ENCODE measurements at places on chromosomes 4 and X.

DNA sequence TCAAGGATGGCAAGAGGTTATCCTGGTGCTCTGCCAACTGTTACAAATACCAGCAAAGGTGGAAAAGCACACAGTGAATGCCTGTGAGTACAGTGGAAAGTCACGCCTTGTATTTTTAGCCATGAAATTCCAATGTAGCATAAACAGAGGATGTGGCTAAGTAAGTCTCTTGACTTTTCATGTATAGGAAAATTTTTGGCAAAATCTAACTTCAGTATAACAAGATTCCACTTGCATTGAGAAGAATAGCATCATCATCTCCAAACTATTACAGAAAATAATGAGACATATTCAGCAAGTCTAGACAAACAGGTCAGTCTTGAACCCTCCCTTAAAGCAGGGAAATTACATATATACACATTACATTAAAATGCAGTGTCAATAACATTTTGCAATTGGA, 7.9 kb downstream of the SLC10A6 start:
- no peaks in the 10 kb centered on the region for H3K36me3 ChIP-seq
- H3K4me1 ChIP-seq, result no peaks in the 10 kb centered on the region
- no peak for DNase-seq
- H3K27ac ChIP-seq, result no peak overlapping the region

DNA sequence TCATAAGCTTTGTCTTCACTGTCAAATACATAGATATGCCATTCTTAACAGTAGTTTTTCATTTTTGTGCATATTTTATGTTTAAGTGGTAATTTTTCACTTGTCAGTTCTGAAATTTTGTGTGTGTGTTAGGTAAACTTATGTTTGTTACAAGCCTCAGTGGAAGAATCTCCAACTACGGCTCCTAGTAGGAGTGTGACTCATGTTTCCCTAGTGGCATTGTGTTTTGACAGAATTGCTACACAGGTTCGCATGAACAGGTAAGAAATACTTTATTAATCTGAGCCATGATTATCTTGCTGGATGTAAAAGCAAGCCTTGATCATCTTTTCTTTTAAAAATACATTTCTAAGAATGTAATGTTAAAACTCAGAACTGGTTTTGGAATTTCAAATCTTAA, 94.4 kb downstream of the BLTP1 start:
- H3K36me3 ChIP-seq, result peaks cover 7% of the 10 kb centered on the region
- H3K4me1 ChIP-seq, result no peaks in the 10 kb centered on the region
- no peak for DNase-seq
- no peak overlapping the region for H3K4me3 ChIP-seq

GRCh38 chr4:56730097-56730496, 49.0 kb upstream of the HOPX start:
- peaks cover 13% of the 10 kb centered on the region for H3K27me3 ChIP-seq
- H3K36me3 ChIP-seq, result no peaks in the 10 kb centered on the region
- no peak overlapping the region for H3K27ac ChIP-seq
- peaks cover 4% of the 10 kb centered on the region for H3K4me1 ChIP-seq
- H3K4me3 ChIP-seq, result no peak overlapping the region

DNA sequence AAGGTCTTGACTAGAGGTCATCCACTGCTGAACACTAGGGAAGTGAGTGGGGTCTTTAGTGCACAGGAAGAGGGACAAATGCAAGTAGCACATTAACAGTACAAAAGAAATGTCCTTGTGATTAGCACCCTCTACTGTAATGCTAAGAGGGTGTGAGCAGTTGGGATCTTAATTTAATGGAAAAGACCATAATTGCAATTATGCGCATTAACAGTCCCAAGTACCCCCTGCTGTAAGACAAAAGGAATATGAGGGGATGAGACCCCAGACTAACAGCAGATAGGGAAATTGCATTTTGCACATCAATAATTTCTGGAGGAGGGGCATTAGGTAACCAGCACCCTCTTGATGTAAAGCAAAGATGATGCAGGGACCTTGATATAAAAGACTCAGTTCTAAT, 285.0 kb downstream of the CHIC1 start:
- no peaks in the 10 kb centered on the region for H3K27me3 ChIP-seq
- H3K36me3 ChIP-seq, result no peaks in the 10 kb centered on the region
- H3K4me3 ChIP-seq, result no peak overlapping the region

- DNase-seq, result peak; percentile 31
- H3K27me3 ChIP-seq, result no peaks in the 10 kb centered on the region
- H3K4me3 ChIP-seq, result no peak overlapping the region
- peaks cover 5% of the 10 kb centered on the region for H3K4me1 ChIP-seq
- H3K27ac ChIP-seq, result no peak overlapping the region
- no peaks in the 10 kb centered on the region for H3K36me3 ChIP-seq
Observed at GRCh38 chr4:105140684-105141490, 5.8 kb upstream of the TET2 start.

DNA sequence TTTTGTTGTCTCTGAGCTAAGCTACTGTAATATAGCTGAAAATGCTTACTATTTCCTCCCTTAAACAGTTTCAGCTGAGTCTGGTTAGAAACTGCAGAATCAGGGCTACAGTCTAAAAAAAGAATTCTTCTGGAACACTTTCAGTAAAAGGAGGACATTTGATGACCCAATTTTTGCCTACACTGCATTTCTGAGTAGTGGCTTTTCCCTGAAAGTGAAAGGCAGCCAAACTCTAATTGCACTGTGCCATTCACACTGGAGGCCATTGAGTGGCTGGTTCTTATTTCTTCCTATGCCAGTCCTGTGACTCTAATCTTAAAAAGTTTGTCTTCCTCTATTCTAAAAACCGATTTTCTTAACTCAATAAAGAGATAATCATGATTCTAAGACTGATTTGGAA, 526.0 kb downstream of the CFAP47 start:
- no peaks in the 10 kb centered on the region for H3K36me3 ChIP-seq
- H3K27ac ChIP-seq, result no peak overlapping the region
- no peak overlapping the region for H3K4me3 ChIP-seq
- no peaks in the 10 kb centered on the region for H3K4me1 ChIP-seq
- H3K27me3 ChIP-seq, result no peaks in the 10 kb centered on the region
- DNase-seq, result no peak

DNA sequence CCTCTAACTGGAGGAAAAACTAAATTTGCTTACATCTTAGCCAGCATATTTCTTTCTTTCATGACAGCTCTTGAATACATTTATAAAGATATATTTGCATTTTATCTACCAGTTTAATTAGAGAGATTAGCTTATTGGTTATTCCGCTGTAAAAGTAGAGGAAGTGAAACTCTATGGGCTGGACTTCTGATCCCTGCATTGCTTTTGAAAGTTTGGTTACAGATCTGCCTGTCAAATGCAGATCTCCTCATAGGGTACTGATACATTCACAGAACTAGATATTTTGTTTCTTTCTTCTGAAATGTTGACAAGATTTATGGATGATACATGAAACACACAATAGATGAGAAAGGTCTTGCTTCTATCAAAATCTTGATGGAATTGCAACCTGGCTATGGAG, 581.4 kb upstream of the AADAT start:
- no peaks in the 10 kb centered on the region for H3K4me1 ChIP-seq
- no peak for DNase-seq
- H3K27me3 ChIP-seq, result no peaks in the 10 kb centered on the region
- H3K4me3 ChIP-seq, result no peak overlapping the region
- no peaks in the 10 kb centered on the region for H3K36me3 ChIP-seq

DNA sequence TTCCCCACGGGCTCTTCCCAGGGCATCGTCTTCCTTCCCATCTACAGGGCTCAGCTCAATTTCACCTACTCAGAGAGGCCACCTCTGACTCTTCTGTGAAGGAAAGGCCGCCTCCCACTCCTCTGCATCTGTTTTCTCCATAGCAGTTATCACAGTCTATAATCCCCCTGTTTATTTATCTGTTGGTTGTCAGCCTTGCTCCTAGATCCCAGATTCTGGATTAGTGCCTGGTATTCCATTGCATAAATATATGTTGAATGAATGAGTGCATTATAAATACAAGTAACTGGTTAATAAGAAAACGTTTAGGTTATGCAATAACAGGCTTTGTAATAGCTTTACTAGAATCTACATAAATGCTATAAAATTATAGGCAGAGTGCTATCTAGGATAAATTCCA, 52.9 kb downstream of the NSG1 start:
- peaks cover 33% of the 10 kb centered on the region for H3K36me3 ChIP-seq
- DNase-seq, result no peak
- H3K27ac ChIP-seq, result no peak overlapping the region

GRCh38 chr4:87007528-87008446, 73.0 kb downstream of the AFF1 start:
- peak overlapping the region; percentile 97 for H3K27ac ChIP-seq
- no peaks in the 10 kb centered on the region for H3K36me3 ChIP-seq
- no peaks in the 10 kb centered on the region for H3K27me3 ChIP-seq
- H3K4me3 ChIP-seq, result peak overlapping the region; percentile 96
- DNase-seq, result no peak

GRCh38 chrX:117992192-117992723, 124.4 kb downstream of the KLHL13 start:
- DNase-seq, result no peak
- no peak overlapping the region for H3K4me3 ChIP-seq
- no peaks in the 10 kb centered on the region for H3K36me3 ChIP-seq
- peaks cover 3% of the 10 kb centered on the region for H3K27me3 ChIP-seq

- no peak for DNase-seq
- H3K36me3 ChIP-seq, result no peaks in the 10 kb centered on the region
- no peak overlapping the region for H3K4me3 ChIP-seq
- H3K4me1 ChIP-seq, result no peaks in the 10 kb centered on the region
- no peaks in the 10 kb centered on the region for H3K27me3 ChIP-seq
Observed at GRCh38 chr4:28238876-28239275, 1378.2 kb downstream of the STIM2 start.

DNA sequence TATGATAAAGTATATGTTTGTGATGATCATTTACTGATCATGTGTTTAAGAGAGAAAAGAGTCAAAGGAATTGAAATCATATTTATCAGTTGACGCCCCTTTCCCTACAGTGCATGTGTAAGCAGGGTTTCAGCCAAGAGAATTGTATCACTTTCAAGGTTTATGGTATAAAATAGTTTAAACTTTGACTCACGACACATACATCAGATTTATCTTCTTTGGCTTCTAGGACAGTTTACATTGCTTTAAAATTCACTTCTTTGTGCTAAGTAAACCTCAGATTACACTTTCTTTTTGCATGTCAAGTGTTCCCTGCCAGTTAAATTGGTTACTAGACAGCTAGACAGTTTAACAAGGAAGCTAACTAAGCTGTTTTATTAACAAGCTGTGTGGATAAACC, 86.3 kb upstream of the MYOZ2 start:
- H3K4me3 ChIP-seq, result no peak overlapping the region
- H3K27ac ChIP-seq, result no peak overlapping the region
- no peaks in the 10 kb centered on the region for H3K4me1 ChIP-seq
- DNase-seq, result no peak
- no peaks in the 10 kb centered on the region for H3K36me3 ChIP-seq
